Glomerular endothelial cell (primary cell): ENCODE measurements at places on chromosomes 11 and 22.

DNA sequence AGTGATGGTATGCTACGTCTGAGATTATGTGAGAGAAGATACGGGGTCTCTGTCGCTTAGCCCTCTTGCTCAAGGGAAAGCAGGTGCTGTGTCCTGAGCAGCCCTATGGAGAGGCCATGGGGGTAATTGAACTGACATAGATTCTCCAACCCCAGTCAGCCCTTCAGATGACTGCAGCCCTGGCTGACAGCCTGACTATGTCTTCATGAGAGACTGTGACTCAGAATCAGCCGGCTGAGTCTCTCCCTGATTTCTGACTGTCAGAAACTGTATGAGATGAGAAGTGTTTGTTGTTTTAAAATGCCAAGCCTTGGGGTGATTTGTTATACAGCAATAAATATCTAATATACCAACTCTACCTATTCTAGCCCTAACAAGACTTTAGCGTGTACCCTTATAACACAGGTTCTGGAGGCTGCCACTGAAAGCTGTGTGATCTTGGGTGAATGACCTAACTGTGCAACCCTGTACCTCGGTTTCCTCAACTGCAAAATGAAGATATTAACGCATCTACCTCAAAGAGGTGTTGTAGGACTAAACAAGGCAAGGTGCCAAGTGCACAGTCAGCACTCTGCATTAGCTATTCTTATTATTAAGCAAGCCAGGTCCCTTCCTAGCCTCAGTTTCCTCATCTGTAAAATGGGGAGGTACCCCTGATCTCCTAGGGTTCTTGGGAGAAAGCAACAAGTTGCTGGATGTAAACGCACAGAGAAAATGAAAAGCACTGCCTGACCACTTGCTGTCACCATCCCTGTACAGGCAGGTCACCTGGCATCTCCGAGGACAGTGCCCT lies 24.9 kb downstream of the SLC43A1 start:
- DNase-seq, result no peak

- no peak for DNase-seq
These were observed 236.1 kb upstream of the CADM1 start for GRCh38 chr11:115740324-115740723.

GRCh38 chr11:72834905-72835304 lies 20.7 kb downstream of the ATG16L2 start:
- DNase-seq, result no peak

- no peak for DNase-seq
These were observed 712.0 kb downstream of the TBC1D22A start for GRCh38 chr22:47474464-47474863.

GRCh38 chr22:48630433-48630754 lies 1197.3 kb downstream of the BRD1 start:
- no peak for DNase-seq

- no peak for DNase-seq
These were observed 201.8 kb upstream of the E2F8 start for GRCh38 chr11:19442554-19442910.

GRCh38 chr11:3123305-3123704 lies 41.8 kb downstream of the OSBPL5 start:
- DNase-seq, result no peak

GRCh38 chr11:128188346-128189004 lies 398.9 kb downstream of the ETS1 start:
- no peak for DNase-seq

GRCh38 chr11:19276859-19277808 lies 36.4 kb upstream of the E2F8 start:
- no peak for DNase-seq

DNA sequence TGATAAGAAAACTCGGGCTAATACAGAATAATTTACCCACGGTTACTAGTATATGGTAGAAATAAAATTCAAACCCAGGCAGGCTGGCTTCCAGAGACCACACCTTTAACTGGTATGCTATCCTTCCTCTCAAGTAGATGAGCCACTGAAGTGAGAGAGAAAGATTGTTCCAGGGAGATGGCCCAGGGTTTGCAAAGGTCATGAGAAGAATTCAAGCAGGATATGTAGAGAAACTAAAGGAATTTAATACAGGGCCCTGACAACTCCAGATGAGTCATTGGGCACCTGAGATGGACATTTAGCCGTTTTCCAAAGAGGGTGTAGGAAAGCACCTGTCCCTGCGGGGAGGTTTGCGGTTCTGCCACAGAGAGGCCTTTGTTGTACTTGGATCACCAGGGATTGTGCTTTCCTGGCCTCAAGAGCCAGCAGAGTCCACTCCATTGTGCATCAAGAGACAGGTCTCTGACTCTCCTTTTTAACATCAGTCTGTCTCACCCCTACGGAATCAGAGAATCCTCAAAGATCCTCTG lies 152.7 kb upstream of the BLID start:
- no peak for DNase-seq

GRCh38 chr11:122099374-122100036 lies 16.5 kb downstream of the BLID start:
- DNase-seq, result no peak

DNA sequence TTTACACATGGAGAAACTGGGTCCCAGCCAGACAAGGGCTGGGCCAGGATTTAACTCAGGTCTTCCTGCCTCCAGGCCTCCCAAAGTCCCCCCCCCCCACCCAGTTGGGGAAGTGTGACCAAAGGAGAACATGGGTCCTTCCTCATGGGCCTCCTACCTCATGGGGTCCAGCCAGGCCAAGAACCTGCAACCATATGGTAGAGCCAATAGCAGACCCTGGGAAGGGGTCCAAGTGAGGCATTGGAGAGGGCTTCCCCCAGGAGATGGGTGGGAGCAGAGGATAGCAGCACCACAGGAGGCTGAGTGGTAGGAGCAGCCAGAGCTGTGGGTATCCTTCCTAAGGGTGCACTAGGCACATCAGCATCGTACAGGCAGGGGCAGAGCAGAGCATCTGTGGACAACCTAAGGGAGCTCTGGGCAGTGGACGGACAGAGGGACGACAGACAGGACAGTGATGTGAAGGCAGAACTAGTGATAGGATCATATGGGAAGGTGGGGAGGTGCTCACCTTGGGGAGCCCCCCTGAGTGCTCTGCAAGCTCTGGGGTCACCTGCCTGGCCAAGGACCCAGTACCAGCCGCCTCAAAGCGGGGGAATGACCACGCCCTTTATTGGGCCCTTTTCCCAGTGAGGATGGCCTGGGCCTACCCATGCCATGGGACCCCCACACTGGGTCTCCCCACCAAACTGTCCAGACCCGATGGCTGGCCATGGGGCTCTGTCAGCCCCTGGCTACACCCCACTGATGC lies 4.5 kb downstream of the ARVCF start:
- no peak for DNase-seq

DNA sequence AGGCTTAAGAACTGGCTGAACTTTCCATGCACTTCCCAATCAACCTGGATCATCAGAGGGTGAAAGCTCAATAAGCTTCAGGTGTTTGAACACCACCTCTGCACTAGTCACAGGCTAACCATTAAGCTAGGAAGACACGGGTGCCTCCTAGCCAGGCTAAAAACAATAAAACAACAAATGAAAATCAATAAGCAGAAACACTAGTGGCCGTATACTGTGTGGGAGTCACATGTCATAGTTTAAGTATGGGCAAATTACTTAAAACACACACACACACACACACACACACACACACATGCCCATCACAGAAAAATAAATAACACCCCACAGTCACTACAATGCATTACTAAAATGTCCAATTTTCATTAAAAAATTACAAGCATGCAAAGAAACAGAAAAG lies 85.2 kb downstream of the APOL5 start:
- no peak for DNase-seq

GRCh38 chr11:16923987-16924386 lies 90.2 kb downstream of the PLEKHA7 start:
- no peak for DNase-seq

GRCh38 chr11:65172600-65172999 lies 2.6 kb downstream of the SPDYC start:
- no peak for DNase-seq

DNA sequence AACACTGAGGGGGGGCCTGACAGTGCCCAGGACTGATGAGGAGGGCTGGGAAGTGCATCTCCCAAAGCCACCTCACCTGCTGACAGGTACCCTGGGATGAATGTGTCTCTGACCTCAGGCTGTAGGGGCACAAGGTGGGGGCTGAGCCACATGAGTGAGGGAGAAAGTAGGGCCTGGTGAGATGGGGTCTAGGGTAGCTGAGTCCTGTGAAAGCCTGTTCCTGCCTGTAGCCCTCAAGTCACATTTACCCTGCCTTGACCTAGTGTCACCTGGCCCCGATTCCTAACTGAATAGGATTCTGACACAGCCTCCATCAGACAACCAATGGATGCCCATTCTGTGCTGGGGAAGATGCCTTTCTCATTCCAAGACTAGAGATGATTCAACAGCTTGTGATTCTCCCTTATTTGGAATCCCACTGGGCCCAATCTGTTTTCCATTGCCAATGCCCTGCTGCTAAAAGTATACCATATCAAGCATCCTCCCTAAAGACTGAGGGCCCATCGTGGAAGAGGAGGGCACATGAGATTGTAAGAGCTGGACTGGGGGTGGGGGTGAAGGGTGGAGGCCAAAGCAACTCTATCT lies 11.1 kb upstream of the RFPL1 start:
- DNase-seq, result no peak

GRCh38 chr11:83033972-83034672 lies 37.6 kb downstream of the RAB30 start:
- DNase-seq, result no peak

DNA sequence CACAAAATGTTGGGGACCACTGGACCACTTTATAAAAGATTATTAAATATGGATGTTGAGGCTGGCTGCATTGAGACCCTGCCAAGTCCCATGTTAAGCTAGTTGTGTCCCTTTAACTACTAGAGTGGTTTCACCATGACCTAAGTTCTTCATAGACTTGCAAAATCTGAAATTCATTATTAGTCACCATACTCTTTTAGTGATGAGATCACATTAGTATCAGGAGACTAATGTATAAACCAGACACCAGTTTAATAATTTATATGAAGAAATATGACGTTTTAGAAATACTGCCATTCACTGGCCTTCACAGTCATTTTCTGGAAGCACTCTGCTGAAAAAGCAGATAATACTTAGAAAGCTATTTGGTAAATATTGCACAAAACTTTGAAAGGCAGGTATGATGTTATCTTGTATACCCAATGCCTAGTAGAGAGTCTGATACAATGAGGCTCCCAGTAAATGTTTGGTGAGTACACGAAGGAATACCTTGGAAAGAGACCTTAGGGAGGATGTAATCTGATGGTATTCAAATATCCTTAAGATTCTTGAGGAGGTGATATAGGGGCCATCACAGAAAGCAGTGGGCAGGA lies 728.2 kb upstream of the ANO5 start:
- no peak for DNase-seq

DNA sequence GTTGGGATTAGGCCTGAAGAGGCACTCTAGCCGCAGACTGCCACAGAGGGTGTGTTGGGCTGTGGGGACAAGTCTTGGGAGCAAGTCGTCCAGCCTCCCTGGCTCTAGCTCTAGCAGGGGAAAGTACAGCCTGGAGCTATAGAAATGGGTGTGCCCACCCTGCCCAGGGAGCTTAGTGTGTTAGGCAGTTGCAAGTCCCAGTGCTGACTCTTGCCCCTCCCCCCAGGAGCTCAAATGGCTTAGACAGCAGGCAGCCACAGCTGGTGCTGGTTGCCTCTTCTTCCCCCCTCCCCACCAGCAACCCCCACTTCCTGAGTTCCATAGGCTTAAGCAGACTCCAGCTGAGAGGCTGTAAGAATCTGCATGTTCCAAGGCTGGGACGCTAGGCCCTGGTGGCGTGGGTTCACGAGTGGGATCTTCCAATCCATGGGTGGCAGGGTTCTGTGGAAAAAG lies 61.2 kb downstream of the GUCY1A2 start:
- no peak for DNase-seq

DNA sequence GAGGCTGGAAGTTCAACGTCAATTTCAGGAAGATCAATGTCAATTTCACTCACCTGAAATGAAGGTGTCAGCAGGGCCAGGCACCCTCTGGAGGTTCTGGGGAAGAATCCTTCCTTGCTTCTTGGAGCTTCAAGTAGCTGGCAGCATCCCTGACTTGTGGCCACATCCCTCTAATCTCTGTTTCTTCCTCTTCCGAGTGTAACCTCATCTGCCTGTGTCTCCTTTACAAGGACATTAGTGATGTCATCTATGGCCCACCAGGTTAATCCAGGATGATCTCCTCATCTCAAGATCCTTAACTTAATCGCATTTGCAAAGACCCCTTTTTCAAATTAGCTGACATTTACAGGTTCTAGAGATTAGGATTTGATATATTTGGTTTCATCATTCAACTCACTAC lies 240.8 kb upstream of the MTNR1B start:
- no peak for DNase-seq

DNA sequence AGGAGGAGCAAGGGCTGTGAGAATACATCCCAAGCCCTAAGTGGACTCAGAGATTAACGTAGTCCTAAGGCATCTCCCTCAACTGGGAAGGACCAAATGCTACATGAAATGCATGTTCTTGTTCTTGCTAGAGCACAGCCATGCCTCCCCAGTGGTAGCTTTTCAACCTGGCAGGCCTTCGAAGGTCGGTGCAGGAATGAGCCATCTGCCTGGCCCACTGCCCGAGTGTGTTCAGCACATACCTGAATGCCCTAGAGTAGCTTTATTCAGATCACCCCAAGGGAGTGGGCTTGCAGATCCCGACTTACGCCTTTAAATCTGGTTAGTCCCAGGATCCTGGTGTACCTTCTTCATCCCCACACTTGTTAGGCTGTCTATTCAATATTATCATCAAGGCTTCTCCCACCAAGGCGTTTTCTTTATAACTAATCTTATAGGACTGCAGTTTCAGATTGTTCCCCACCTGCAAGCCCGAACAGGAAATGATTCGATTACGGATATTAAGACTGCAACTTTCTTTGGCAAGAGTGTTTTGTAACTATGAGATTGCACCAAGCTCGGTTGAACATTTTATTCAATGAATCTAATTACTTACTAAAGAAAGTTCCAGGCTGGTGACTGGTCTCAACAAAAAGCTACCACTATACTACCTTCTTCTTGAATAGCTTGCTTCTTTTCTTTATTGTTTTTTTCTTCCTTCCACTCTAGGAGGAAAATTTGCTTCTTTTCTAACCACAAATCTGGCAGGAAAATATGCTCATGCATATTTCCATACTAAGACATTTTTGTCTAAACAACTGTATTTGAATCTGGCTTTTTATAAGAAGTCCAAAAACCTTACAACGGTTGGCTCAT lies 115.6 kb downstream of the SGSM3 start:
- no peak for DNase-seq

GRCh38 chr11:35281169-35281688 lies 138.1 kb downstream of the SLC1A2 start:
- no peak for DNase-seq

DNA sequence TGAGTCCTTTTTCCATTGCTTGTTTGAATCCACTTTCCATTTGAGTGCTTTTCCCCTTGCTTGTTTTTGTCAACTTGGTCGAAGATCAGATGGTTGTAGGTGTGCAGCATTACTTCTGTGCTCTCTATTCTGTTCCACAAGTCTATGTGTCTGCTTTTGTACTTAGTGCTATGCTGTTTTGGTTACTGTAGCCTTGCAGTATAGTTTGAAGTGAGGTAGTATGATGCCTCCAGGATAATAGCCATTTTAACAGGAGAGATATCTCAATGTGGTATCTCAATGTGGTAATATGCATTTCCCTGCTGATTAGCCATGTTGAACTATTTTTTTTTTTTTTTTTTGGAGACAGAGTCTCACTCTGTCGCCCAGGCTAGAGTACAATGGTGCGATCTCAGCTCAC lies 16.7 kb downstream of the ACRV1 start:
- DNase-seq, result no peak
